Activated CD4-positive, alpha-beta memory T cell treated with anti-CD3 and anti-CD28 coated beads, Interleukin-2, amount 10 ng/mL, durations not matched to agents 7 days and 5 days (primary cell): ENCODE measurements at places on chromosomes 5 and 9. TPM values are rescaled to one million over a fixed set of nuclear protein-coding genes. Genes with fewer than 3 reads are reported as not detected.

- no peak for DNase-seq
Measured at GRCh38 chr5:120919017-120919416, 454.9 kb downstream of the PRR16 start.

- DNase-seq = no peak
Measured at GRCh38 chr9:69976152-69976551, 67.5 kb upstream of the MAMDC2 start.

DNA sequence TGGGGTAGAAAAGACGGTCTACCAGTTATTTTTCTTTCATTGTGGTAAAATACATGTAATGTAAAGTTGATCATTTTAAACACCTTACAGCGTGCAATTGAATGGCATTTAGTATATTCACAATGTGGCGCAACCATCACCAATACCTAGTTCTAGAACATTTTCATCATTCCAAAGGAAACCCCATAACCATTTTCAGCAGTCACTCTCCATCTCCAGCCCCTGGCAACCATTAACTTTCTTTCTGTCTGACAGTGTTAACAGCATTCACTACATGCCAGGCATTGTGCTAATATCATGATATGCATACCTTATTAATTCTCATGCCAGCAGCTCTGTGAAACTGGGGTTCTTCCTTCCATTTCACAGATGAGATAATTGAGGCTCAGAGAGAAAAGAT is 32.0 kb downstream of the PTGS1 start:
- DNase-seq = no peak

DNA sequence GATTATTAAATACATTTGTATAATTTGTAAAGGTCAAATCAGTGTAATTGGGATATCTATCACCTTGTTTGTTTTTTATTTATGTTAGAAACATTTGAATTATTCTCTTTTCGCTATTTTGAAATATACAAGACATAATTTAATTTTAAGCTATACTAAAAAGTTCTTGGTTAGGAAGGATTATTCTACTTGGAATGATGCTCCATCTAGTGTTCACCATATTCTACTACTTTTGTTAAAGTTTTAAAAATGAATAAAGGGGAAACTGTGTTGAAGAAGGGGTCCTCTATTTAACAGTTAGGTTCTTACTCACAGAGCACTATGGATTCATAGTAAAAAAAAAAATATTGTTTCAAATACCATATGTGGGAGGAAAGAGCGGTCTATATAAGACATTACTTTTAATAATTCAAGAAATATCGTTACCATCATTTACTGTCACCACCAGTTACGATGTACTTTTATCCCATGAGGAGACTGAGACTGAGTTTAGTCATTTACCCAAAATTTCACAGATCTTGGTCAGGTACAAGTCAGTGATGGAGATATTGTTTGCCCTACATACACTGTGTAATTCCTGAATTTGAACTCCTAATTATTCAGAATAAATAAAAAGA is 6.3 kb upstream of the STOM start:
- no peak for DNase-seq

- no peak for DNase-seq
Measured at GRCh38 chr5:44641820-44642219, 166.9 kb upstream of the MRPS30 start.

DNA sequence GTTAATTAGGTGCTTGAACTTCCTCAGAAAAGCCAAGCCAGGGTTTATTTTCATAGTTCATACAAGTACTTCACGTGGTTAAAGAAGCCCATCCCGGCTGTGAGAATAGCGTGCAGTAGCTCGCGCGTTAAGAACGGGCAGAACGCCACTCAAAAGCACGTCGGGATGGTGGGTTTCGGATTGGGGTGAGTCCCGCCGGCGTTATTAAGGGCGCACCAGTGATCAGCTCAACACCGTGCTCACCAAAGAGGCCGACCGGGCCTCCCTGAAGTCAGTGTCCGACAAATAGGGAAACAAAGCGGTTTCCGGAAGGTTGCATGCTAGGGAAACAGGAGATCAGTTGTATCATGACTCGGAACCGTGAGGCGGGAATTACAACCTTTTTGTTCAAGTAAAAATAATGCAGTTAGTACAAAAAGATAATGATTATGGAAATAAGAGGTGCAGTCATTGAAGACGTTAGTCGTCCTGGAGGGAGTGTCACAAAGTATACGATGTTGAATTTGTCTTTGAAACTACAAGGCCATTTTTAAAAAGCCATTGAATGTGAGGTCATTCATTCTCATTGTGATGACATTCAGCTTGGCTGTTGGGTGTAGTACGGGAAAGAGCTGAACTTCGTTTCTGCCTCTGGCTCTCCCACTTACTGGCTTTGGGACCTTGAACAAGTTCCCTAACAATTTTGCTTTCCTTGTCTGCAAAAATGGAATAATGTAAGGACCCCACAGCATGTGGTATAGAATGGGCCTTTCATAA is 992 bp downstream of the SETD9 start:
- DNase-seq = no peak

GRCh38 chr5:57841676-57842363 is 359.2 kb upstream of the ACTBL2 start:
- DNase-seq = no peak

DNA sequence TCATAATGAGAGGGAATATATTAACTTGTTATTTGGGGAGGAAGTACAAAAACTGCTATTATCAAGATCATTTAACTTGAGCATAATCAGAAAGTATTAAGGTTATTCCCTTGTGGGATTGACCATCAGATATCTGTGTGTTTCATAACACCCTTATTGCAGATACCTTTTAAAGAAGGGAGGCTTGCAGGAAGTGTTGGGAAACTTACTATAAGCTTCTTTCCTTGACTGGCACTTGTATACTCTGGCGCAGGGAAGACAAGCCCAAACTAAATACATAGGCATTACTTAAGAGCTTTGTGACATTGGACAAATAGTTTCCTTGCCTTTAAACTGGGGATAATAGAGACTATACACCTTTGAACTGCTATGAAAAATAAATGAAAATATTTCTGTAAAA is 50.9 kb downstream of the PIK3R1 start:
- DNase-seq = no peak

DNA sequence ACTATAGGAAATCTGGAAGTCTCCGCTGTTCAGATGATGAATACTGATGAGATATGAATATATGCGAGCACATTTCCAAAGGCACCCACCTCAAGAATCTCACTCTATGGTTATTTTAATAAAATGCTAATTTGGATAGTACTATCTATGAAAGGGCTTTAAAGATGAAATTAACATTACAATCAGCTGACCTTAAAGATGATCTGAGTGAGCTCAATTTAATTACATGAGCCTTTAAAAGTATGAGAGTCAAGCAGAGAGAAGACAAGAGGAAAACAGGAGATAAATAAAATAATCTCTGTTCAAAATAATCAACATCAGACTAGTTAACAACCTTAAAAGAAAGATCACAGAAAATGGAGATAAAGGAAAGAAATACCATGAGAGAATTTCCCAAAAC is 474.1 kb upstream of the TUSC1 start:
- DNase-seq = no peak

- DNase-seq = no peak
Measured at GRCh38 chr9:69377981-69378380, 53.0 kb downstream of the ENTREP1 start.

DNA sequence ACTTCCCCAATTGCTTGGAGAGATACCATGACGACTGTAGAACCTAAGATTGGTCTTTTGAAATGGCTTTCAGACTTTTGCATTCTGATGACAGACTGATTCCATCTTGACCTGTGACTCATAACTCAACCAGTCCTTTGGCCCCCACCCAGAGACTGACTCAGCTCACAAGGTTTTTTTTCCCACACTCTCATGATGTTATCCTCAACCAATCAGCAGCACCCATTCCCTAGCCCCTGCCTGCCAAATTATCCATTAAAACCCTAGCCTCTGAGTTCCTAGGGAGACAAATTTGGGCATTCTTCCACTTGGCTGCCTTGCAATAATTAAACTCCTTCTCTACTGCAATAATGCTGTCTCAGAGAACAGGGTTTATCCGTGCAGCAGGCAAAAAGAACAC is 1263.3 kb upstream of the CDH9 start:
- no peak for DNase-seq

The EIF4E1B gene
- total RNA-seq = not detected

The NEUROG1 gene
- total RNA-seq = not detected

The NUTM2F gene
- total RNA-seq = not detected

The PCDHGB4 gene
- total RNA-seq = not detected
